Fibroblast of skin of scalp (primary cell): ENCODE measurements at places on chromosomes 13 and 19.

GRCh38 chr19:29943615-29944014, 1.6 kb downstream of the URI1 start:
- DNase-seq: no peak

- DNase-seq: peak; percentile 24
These were observed 71.1 kb upstream of the KLF12 start for GRCh38 chr13:74205313-74205690.

- no peak for DNase-seq
These were observed 42.6 kb upstream of the ZDHHC20 start for GRCh38 chr13:21501686-21502085.

DNA sequence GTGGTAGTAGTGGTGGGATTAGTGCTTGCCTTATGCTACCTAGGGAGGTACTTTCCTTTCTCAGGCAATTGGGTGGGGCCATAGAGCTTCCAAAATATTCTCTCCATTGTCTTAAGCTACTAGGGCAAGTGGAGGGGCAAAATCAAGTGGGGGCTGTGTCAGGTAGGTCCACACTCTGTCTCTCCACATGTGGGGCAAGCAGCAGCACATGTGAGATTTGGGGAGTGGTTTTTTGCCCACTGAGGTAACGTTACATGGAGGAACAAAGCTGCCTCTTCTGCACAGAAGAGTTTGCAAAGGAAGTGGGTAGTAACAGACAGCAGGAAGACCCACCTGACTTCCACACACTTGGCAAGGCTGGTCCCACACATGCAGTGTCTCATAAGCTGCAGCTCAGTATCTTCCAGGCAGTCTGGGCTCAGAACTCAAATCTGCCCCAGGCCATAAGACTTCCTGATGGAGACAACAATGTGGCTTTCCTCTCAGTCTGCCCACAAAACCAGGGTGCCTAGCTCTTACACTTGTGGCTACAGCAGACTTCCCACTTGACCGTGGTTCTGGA, 1581.5 kb upstream of the PCDH20 start:
- no peak for DNase-seq

DNA sequence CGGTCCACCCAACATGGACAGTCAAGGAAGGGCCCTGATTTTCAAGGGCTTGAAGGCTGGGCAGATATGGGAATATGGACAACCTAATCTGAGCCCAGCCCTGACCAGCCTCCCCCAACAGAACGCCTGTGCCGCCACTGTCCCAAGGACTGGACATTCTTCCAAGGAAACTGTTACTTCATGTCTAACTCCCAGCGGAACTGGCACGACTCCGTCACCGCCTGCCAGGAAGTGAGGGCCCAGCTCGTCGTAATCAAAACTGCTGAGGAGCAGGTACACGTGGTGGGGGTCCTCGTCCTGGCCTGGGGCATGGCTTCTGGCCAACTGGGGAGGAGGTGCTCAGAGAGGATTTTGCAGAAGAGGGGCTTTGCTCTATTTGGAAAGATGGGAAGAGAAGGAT, 3.5 kb downstream of the CLEC4M start:
- no peak for DNase-seq

- DNase-seq: peak; percentile 3
These were observed 859 bp downstream of the ZNF568 start for GRCh38 chr19:36916991-36917390.

GRCh38 chr19:48419158-48419920, 25.9 kb downstream of the GRIN2D start:
- DNase-seq: peak; percentile 74

DNA sequence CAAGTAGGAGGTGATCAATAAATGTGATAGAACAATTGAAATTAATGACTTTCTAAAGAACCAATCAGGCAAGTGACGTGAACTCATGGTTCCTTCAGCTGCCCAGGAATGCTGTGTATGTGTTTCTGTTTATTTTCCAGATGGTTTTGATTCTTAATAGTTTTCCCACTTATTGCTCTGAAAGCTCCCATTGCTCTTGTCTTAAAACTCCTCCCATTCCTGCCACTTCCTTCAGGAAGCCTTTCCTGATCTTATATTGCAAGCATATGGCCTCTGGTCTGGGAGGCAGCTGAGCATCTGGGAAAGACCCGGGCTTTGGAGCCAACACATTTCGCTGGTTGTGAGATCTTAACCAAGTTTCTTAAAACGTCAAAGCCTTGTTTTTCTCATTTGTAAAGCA, 17.1 kb upstream of the LATS2 start:
- peak; percentile 76 for DNase-seq

- DNase-seq: no peak
These were observed 1462.4 kb downstream of the EFNB2 start for GRCh38 chr13:105073041-105073440.

DNA sequence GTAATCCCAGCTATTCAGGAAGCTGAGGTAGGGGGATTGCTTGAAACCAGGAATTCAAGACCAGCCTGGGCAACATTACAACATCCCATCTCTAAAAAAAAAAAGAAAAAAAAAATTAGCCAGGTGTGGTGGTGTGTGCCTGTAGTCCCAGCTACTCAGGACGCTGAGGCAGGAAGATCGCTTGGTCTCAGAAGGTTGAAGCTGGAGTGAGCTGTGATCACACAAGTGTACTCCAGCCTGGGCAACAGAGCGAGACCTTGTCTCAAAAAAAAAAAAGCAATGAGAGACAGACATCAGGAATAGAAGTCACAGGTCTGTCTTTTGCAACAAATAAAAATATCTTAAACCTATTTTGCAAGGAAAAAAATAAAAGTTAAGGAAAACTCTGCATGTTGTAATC, 23.3 kb downstream of the TMEM38A start:
- DNase-seq: no peak

- no peak for DNase-seq
These were observed 7.7 kb downstream of the ZNF543 start for GRCh38 chr19:57327993-57328392.

DNA sequence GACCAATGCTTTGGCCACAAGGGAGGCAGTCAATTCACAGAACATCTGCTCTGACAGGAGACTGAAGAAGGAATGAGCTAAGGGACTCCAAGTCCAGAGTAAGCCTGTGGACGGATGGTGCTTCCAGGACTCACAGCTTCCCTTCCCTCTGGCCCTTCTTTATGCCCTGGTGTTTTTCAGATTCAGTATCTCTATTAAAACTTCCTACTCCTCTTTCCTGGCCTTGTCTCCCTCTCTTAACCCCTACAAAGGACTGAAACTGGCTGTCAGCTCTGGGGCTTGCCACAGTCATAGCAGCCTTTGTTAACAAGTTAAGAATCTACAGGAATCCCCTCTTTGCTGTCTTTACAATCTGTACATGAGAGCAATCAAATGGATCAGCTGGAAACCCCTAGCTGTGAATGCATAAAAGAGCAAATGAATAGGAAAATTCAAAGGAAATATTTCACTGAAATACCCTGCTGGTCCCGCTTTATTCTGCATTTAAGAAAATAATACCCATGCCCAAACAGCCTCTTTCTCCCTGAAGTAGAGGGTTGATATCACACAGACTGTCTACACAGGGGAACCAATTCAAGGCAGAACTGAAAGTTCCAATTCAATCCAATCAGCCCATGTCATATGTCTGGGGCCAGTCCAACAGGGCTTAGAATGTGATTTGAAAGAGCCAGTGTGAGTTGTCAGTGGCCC, 192.3 kb downstream of the MZT1 start:
- no peak for DNase-seq

DNA sequence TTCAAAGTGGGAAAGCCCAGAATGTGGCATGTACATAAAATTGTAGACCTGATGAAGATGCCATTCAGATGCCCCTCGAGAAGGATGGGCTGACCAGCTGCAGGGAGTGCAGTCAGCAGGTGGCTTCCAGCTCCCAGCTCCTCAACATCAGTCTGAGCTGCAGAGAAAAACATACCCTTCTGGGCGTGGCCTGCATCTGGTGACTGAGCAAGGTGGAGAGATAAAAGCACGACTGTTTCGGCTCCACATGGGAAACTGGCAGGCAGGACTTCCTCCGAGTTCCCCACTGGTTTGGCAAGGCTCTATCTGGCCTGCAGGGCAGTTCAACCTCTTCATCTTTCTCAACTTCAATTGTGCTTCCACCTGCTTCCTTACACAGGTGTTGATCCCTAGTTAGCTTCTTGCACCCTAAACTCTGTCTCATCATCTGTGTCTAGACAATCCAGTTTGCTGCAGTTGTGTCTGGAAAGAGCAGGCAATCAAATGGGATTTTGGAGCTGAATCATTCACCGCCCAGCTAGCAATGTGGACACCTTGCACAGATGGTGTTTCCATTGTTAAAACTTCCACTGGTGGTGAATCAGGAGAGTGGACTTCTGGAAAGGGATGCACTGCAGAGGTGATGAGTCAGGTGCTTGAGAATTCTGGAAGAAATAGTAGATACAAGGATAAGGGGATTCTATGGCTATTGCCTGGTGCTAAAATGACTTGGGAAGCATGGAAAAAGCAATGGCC, 56.8 kb downstream of the POLR1D start:
- no peak for DNase-seq

DNA sequence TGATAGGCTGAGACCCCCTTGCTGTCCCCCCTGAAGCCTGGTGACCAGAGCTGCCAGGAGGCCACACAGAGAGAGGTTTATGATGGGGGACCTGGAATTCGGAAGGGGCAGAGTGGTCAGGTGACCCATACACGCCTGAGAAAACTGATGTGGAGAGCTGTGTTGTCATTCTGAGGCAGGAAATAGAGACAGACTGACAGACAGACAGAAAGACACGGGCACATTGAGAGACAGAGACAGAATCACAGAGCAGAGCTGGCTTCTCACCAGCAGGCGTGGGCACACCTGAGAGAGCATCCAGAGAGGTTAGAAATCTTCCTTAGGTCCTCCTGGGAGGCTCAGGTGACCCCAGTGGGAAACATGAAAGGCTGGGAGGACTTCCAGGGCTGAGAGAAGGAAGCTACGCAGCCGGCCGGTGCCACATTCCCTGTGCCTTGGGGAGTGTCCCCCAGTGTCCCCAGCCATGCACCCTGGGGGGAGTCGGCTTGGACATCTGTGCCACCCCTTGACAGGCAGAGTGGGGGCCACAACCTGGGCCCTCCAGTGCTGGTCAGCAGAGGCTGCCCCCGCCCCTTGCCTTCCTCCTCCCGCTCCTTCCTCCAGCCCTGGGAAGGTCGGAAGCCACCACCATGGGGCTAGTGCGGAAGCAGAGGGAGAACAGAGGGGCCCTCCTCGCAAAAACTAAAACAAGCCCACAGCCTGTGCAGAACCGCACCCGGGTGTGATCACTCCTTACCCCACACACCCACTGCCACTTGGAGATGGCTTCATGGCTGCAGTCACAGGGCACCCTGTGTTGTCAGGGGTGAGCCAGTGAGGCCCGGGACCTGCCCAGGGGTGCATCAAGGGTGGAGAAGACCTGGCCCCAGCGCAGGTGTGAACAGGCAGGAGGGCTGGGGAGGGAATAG, 2.2 kb downstream of the FFAR1 start:
- DNase-seq: no peak

DNA sequence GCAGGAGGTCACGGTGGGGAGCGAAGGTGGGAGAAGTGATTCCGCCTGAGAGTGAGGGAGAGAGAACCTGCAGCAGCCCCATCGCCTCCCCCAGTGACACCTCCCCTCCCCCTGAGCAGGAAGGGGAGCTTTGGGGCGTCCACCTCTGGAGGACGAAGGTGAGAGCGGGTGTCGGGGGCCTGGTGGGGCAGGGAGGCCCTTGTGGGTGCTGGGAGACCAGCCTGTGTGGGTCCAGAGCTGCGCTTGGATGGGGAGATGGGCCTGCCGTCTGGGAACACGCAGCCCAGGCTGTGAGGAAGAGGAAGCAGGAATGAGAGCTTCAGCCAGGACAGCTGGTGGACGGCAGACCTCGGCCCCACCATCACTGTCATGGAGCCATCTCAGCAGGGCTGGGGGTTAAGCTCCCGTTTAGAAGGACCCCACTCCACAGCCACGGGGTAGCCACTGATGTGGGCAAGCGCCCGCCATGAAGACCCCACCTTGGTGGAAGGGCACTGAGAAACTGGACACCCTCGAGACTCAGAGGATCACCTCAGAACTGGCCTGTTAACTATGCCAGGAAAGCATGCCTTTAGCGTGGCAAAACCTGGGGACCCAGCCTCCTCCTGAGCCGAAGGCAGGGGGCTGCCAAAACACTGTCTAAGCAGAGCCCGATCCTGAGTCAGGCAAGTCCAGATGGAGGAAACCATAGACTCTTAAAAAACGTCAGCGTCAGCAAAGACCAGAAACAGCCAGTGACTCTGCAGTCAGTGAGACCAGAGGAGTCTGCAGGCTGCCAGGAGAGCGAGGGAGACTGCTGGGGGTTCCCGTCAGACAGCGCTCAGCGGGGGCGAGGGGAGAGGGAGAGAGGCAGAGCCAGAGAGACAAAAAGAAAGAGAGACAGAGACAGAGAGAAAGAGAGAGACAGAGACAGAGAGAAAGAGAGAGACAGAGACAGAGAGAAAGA, 6.4 kb upstream of the PROZ start:
- peak; percentile 65 for DNase-seq

- DNase-seq: peak; percentile 71
These were observed 421 bp downstream of the DGKH start for GRCh38 chr13:42048684-42049453.

- DNase-seq: peak; percentile 1
These were observed 10.4 kb downstream of the ZNF93 start for GRCh38 chr19:19911150-19911549.

DNA sequence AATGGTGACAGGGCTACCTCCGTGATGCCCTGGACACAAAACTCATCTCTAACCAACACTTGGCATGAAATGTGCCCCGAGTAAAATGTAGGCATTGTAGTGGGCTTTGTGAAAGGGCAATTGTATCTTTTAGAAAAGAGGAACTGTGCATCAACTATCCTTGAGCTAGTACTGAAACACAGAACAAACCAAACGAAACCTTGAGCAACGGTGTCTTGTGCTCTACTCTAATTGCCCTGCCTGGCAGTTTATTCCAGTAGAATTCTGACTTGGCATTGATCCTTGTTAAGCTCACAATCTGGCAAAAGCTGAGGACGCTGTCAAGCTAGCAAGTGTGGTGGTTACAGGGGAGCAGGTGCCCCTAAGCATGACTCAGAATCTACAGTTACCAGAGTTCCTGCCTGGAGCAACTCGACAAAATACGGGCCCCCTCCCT, 707.1 kb upstream of the SPRY2 start:
- no peak for DNase-seq

- peak; percentile 78 for DNase-seq
These were observed 1.5 kb upstream of the RAB3A start for GRCh38 chr19:18205200-18205892.

DNA sequence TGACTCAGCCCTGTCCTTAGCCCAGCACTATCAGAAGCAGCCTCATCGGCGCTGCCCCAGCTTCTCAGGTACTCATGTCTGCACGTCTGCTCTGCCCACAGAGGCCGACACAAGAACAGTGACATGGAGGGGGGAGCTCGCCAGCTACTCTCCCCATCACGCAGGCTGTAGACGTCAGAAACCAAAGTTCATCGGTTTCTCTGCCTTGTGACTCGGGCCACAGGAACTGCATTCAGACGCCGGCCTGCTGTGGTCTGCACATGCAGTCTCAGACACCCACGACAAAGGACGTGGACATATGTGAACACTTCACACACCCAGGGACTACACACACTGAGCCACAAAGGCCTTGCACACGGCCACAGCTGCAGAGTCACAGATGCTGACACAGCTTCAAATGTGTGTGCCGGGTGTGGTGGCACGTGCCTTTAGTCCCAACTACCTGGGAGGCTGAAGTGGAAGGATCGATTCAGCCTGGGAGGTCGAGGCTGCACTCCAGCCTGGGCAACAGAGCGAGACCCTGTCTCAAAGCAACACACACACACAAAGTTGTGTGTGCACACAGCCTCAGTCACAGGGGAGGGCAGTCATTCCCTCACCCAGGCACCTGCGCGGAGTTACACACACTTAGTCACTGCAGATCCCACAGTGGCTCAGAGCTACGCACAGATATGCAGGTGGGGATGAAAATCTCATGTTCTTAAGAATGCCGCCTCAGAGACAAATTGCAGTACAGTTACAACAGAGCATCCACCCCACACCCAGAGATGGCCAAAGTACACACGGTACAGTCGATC, 4.9 kb upstream of the ZFP36 start:
- DNase-seq: peak; percentile 45
